ENCODE measurements at places on chromosomes 11 and 22.
A peak's percentile ranks its signal among the peaks of the same experiment; 100 is the strongest.

DNA sequence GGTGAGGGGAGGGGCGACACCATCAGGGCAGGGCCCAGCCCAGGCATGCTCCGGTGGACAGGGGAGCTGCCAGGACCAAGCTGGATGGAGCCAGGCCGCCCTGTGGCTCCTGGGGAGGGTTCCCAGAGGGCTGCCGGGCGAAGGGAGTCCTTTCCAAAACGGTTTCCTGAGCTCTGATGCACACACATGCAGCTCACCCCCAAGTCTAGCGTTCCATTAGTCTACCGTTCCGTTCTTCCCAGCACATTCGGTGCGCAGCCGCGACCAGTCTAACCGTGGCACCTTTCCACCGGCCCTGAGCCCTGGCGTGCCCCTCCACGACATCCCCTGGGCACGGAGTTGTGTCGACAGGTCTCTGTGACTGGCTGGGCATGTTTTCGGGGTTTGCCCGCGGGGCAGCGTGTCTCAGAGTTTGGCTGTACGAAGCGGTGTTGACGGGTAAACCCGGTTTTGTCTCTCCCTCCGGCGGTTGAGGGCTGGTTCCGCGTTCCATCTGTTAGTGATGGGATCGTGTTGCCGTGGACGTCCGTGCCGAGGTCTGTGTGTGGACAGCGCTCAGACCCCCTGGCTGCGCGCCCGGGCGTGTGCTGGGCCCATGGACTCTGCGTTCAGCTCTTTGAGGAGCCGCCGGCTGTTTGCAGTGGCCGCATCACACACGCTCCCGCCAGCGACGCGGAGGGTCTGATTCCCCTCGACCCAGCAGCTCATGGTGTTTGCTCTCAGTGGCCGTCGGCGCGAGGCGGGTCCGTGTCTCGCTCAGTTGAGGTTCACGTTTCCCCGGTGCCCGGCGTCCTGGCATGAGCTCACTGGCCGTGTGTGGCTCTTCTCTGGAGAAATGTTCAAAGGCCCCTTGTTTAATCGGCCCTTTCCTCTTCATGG lies 121.2 kb downstream of the IGLL1 start:
- DNase-seq, result no peak

DNA sequence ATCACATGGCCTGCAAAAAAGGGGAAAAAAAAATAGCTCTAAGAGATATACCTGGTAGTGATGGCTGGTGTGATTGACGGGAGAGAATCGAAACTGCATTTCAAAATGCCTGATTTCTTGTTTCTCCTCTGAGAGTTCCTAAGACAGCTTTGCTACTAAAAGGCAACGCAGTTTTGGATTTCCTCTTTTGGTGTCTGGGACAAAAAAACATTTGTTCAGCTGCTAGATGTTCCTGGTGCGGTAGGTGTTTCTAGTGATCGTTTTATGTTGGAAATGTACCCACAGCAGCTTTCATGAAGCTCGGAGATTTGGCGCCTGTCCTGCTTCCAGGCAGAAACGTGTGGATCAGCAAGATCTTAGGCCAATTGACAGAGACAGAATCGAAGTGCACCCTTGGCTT lies 18.1 kb downstream of the P2RX3 start:
- no peak for DNase-seq

GRCh38 chr11:33624083-33624482 lies 76.5 kb downstream of the C11orf91 start:
- no peak for DNase-seq

- no peak for DNase-seq
These were observed 65.5 kb downstream of the EMSY start for GRCh38 chr11:76510060-76511047.

DNA sequence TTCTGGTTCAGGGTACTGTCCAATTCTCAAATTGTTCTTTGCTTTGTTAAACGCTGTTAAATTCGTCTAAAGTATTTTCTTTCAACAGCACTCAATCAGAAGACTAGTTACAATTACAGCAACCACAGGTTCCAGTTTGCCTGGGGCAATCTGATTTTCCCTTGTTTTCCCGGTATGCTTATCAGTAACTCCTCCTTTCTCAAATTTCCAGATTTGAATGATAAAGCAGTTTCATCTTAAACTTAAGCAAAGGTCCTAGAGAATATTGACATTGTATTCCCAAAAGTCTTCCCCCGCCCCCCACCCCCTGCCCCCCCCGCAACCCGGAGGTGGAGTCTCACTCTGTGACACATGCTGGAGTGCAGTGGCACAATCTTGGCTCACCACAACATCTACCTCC lies 10.5 kb upstream of the USP28 start:
- DNase-seq, result no peak

GRCh38 chr11:59145534-59145933 lies 2.9 kb downstream of the FAM111A start:
- no peak for DNase-seq

DNA sequence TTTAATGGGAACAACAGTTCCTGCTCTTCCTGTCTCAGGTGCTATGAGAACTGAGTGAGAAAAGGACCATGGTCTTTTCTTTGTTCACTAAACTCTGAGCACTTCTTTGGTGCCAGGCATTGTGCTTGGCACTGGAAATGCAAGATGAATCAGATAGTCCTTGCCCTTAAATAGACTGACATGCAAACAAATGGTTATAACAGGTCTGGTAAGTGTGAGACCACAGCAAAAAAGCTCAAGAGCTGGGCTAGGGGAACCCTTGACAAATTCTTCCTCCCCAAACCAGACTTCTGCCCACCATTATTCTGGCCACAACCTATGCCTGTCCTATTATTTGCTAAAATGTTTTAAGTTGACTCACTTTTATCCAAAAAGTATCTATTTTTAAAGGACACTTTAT lies 5.1 kb downstream of the SLC43A3 start:
- DNase-seq, result no peak

DNA sequence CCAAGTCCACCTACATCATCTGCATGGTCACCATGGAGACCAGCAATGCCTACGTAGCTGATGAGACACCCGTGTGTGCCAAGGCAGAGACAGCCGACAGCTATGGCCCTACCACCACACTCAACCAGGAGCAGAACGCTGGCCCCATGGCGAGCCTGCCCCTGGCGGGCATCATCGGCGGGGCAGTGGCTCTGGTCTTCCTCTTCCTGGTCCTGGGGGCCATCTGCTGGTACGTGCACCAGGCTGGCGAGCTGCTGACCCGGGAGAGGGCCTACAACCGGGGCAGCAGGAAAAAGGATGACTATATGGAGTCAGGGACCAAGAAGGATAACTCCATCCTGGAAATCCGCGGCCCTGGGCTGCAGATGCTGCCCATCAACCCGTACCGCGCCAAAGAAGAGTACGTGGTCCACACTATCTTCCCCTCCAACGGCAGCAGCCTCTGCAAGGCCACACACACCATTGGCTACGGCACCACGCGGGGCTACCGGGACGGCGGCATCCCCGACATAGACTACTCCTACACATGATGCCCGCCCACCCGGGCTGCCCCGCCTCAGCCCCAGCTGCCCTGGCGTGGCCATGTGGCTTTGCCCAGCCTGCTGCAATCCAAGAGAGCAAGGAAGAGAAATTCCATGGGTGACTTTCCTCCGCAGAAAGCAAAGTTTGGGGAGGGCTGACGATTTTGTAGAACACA lies 48.0 kb downstream of the MACROD1 start:
- no peak for DNase-seq

DNA sequence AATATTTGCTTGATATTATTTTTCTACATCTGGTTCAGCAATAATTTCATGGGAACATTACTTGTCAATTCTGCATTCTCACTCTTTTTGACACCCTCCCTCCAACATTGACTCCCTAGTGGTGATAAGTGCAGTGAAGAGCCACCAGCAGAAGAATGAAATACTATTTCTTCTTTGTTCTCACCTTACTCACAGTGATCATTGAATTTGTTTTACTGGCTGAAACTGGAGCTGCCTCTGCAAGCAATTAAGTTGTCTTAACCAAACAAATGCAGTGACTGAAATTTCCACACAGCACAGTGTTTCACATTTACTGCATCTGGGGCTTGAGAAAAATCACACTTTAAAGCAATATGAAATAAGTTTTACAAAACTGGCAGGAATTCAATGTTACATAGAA lies 189.8 kb downstream of the JRKL start:
- DNase-seq, result no peak

DNA sequence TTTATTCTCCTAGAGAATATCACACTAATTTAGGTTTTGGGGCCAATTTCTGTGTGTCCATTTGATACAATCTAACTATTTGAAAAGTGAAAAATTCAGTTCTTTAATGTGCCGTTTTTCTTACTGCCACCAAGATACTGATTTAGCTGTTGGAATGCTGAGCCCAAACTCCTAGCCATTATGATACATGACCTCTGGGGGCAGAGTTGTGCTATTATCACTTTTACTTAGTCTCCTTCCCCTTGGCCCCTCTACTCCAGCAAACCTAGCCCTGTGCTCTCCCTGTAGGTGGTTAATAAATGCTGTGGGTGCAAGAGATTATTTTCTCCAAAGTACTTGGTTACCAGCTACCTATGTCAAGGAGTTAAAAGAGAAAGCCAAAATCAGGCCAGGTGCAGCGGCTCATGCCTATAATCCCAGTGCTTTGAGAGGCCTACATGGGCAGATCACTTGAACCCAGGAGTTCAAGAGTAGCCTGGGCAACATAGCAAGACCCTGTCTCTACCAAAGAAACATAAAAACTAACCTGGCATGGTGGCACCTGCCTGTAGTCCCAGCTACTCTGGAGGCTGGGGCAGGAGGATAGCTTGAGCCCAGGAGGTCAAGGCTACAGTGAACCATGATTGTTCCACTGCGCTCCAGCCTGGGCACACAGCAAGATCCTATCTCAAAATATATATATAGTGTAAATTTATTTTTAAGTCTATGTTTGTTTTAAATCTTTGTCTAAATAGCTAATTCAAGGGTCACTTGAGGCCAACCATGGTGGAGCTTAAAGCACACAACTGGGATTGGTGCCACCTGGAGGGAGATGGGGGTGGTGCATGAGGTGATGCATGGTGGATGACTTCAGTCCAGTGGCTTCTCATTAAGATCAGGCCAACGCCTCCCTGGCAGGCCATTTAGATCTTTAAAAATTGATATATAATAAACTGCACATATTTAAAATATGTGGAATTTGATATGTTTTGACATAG lies 193.2 kb upstream of the PLET1 start:
- DNase-seq, result no peak

GRCh38 chr22:45029501-45029900 lies 19.7 kb upstream of the PHF21B start:
- DNase-seq, result no peak

DNA sequence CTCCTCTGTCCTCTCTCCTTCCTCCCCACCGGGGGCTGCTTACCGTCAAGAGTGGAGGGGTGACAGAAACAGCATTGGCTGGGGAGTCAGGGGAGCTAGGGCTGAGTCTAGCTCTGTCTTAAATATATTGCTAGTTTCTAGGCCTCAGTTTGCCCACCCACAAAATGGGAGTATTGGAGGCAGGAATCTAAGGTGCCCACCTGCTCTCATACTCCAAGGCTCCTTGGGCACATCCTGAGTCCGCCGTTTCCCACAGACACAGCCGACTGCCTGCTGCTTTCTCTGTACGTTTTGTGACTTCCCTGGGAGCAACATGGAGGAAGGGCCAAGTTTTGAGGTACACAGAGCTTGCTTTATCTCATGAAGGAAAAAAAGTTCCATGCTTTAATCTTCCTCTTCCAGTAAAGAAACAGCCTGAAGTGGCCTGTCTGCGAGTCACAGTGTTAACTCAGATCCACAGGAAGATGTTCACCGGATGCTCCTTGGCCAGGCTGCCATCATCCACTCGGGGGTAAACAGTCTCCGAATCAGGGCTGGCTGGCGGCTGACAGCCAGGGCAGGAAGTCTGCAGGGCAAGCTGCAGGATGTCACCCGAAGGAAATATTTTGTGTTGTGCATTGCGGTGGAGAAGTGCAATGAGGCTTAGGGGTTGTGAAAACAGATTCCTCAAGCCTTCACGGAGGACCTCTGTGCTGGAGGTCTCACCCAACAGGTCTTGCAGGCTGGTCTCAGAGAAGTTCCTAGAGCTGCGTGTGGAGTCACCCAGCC lies 11.0 kb upstream of the CERK start:
- no peak for DNase-seq

DNA sequence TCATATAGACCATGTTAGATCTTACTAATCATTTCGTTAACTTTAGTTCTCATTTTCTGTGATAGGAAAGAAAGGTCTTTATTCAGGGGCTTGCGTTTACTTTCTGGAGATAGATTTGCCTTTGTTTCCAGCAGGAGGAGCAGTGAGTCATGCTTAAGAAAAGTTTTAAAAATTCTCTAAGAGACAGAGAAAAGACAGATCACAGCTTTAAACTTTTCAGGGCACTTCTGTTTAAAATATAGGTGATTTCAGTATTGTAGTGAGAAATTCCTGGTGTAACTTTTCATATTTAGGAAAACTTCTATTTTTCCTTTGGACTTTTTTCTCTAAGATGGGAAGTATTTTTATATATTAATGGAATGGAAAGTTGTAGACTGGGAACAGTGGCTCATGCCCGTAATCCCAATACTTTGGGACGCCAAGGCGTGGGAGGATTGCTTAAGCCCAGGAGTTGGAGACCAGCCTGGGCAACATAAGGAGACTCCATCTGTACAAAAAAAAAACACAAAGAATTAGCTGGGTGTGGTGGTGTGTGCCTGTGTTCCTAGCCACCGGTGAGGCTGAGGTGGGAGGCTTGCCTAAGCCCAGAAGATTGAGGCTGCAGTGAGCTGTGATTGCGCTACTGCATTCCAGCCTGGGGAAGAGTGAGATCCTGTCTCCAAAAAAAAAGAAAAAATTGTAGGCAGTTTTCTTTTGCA lies 60.3 kb downstream of the ATXN10 start:
- no peak for DNase-seq

DNA sequence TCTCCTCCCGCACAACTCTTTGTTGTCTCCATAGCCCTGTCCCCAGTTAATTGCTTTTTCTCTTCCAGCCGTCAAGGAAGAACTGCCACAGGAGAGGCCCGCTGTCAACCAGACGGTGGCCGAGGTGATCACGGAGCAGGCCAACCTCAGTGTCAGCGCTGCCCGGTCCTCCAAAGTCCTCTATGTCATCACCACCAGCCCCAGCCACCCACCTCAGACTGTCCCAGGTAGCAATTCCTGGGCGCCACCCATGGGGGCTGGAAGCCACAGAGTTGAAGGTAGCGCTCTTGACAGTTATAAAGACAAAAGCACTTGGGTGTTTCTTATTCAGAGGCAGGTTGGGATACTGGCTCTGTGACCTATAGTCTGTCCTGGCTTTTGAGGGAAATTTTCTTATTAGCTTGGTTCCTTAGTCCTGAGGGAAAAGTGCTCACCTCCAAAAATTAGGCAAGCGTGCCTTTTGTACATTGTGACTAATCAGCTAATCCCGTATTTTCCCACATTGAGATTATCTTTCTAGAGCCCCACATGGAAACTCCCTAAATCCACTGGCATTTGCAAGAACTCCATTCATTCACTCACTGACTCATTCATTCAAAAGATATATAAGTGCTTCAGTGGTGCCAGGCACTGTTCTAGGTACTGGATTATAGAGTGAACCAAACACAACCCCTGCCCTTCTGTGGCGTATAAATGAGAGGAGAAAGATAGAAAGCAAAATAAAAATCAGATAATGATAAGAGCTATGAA lies 65.9 kb downstream of the KREMEN1 start:
- DNase-seq, result no peak

DNA sequence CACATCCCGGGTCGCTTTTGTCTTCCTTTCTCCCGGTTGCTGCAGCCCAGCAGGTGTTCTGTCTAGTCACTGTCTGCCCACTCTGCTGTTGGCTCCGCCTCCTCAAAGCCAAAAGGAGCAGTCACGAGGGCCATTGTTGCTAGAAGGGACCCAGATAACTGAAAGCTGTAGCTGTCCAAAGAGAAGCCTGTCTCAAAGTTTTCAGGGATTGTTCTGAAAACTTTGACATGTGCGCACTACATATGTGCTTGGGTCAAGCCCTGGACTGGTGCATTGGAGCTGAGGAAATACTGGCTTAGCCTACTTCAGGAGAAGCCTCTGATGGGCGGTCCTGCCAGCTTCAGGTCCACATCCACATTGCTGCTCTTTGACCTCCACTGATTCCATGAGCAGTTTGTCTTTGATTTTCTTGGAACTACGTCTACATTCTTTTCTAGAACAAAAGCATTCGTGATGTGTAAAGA lies 8.8 kb upstream of the OR2AT4 start:
- peak; percentile 59 for DNase-seq

Measured in neuronal stem cell (in vitro differentiated cells).